ENCODE measurements at places on chromosomes 12 and 14.

DNA sequence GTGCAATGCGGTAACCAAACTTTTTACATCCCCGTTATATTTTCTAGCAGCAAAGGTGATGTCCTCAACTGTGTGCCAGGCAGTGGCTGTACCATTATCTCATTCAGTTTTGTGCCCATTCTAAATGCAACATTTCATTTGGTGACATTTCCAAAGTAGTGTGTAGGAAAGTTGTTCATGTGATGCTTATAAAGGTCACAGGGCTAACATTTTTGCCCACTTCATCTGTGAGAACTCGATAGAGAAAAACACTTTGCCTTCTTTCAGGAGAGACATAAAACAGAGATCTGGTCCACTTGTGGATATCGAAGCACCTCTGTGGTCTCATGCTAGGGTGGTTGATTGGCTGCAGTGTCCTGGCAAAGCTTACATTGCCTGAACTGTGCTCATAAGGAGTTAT lies 414.2 kb upstream of the PDE3A start:
- DNase-seq: no peak

- no peak for DNase-seq
These were observed 204.3 kb downstream of the PELI2 start for GRCh38 chr14:56322531-56322930.

DNA sequence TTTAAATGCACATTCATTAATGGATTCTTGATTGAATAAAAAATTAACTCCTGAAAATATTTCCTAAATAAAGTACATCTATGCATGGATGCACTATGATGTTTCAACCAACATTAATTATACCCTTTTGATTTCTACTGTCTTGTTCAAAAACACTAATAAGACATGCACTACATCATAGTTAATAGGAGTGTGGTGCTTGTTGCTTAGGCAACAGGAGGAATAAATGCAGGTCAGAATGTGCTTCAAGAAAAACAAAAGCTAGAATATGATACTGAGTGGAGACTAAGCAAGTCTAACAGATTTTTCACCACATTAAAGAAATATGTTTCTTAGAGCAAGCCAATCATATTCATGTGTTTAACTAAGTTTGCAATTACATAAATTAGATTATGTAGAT lies 495.8 kb upstream of the GARIN6 start:
- DNase-seq: no peak

DNA sequence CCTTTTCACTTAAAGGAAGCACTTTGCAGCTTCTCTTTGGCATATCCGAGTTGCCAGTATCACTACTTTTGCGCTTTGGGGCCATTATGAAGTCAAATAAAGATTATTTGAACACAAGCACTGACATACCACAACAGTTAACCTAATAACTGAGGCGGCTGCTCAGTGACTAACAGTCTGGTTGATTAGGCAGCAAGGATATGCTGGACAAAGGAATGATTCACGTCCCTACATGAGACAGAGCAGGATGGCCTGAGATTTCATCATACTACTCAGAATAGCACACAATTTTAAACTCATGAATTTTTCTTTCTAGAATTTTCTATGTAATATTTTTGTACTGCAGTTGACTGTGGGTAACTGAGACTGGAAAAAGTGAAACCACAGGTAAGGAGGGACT lies 56.9 kb upstream of the E2F7 start:
- DNase-seq: no peak

GRCh38 chr12:12693111-12693671 lies 2.8 kb downstream of the GPR19 start:
- no peak for DNase-seq

DNA sequence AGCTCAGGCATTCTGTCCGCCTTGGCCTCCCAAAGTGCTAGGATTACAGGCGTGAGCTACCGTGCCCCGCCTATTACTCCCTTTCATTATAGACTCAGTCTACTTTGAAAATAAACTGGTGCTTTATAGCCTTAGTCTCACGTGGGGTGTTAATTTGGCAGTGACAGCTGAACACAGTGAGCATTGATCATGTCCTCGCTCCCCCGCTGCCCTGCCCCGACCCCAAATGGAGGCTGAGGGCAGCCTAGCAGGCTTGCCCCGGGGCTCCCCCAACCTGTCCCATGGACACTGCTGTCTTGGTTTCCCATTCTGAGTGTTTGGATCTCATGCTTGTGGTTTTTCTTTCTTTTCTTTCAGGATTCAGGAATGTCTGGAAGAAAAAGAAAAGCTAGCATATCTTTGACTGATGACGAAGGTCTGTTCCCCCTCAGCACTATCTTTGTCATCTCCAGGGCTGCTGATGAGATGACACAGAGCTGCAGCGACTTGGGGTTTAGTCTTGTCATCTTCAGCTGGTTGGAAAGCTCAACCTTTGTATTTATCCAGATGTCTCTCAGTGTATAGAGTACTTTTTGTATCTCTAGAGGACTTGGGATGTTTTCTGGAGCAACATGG lies 42.2 kb downstream of the EP400 start:
- DNase-seq: no peak

- DNase-seq: no peak
These were observed 135.7 kb upstream of the SYT10 start for GRCh38 chr12:33575346-33575745.

- DNase-seq: no peak
These were observed 1080.7 kb downstream of the TRHDE start for GRCh38 chr12:73352826-73353225.

DNA sequence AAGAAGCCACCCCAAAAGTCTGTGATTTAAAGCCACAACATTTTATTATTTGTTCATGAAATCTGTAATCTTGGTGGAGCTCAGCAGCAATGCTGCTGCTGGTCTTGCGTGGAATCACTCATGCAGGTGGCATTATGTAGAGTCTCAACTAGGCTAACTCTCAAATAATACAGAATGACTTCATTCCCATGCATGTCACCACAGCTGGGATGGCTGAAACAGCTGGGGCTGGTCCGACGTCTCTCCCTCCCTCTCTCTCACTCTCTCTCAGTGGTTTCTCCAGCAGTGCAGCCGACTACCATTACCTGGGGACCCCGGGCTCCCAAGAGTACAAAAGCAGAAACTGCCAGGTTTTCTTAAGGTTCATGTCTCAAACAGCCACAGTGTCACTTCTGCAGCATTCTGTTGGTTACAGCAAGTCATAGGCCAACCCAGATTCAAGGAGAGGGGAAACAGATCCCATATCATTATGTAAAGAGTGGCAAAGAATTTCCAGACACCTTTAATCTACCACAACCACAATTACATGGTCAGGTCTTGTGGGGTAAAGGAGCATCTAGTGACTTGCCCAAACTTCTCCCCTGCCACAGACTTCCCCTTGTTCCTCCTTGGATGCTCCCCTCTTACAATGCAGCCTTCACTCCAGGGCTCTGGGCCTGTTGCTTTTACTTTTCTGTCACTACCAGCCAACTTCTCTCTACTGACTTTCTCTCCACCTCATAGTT lies 192.0 kb upstream of the HMGA2 start:
- no peak for DNase-seq

GRCh38 chr12:87802721-87803011 lies 226.5 kb downstream of the C12orf50 start:
- no peak for DNase-seq

DNA sequence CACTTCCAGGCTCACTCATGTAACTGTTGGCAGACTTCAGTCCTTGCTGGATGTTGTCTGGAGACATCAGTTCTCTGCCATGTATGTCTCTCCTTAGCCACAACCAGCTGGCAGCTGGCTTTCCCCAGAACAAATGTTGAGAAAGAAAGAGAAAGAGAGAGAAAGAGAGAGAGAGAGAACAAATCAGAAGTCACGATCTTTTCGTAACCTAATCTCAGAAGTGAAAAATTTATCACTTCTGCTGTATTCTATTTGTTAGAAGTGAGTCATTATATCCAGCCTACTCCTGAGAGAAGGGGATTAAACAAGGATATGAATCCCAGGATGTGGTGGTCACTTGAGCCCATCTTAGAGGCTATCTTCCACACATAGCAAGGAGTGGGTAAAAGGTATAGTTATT lies 101.2 kb downstream of the BTG1 start:
- DNase-seq: no peak

DNA sequence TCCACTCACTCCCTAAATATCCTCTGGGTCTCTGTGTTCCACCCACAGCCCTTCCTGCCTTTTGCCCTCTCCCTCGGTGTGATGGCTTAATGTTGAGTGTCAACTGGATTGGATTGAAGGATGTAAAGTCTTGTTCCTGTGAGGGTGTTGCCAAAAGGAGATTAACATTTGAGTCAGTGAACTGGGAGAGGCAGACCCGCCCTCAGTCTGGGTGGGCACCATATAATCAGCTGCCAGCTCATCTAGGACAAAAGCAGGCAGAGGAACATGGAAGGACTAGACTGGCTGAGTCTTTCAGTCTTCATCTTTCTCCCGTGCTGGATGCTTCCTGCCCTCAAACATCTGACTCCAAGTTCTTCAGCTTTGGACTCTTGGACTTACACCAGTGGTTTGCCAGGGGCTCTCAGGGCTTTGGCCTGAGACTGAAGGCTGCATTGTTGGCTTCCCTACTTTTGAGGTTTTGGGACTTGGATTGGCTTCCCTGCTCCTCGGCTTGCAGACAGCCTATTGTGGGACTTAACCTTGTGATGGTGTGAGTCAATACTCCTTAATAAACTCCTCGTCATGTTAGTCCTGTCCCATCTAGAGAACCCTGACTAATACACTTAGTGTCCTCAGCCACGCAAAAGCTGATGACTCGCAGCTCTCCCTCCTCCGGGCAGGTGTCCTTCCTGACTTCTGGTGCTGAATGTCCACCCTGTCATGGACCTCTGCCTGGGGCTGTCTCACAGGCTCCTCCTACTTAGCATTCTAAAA lies 5.9 kb downstream of the DGLUCY start:
- no peak for DNase-seq

DNA sequence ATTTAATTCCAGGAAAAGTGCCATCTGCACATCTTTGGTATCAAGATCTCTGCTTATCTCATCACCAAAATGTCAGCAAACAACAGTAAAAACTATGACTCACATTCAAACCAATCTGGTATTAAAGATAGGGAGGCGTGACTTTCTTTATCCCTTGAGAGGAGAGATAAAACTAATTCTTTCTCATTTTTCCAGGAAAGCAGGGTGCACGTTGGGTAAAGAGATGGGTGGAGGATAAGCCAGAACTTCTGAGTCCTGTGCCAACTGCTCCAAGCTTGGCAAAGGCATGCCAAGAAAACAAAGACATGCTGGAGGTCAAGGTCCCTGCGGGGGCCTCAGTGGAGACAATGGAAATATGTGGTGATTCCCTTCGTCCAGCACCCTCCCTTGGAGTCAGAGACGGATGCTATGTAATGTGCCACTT lies 225.8 kb upstream of the PLXNC1 start:
- no peak for DNase-seq

- DNase-seq: no peak
These were observed 33.0 kb downstream of the ARL6IP4 start for GRCh38 chr12:123013185-123014095.

DNA sequence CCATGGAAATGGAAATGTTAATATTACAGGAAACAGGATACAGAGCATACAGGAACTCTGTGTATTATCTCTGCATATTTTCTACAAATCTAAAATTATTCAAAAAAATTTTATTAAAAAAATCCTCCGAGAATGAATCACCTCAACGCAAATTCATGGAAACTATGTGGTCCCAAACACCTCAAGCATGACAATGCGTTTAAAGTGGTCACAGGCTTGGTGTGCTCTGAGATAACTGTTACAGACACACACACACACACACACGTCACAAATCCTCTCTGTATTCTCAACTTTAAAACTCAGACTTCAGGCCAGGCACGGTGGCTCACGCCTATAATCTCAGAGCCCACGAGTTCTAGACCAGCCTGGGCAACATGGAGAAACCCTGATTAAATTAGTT lies 45.3 kb upstream of the MTERF2 start:
- peak; percentile 21 for DNase-seq

DNA sequence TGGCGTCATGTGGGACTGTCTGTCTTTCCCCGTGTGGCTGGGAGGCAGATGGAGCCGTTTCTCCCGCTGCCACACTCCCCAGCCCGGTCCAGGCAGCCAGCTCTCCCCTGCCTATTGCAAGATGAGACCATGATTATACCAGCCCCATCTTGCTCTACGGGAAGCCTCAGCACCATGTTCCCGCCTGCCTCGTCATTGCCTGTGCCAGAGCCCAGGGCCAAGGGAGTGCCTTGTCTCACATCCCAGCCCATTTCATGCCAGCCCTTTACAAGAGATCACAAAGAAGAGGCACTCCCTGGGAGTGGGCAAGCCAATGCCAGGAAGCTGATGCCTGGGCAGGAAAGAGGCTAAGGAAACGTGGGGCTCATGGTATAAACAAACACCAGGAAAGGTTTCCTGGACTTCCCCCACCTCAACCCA lies 23.9 kb downstream of the GPR68 start:
- no peak for DNase-seq

- DNase-seq: no peak
These were observed 24.0 kb downstream of the CLECL1 start for GRCh38 chr12:9708853-9709252.

DNA sequence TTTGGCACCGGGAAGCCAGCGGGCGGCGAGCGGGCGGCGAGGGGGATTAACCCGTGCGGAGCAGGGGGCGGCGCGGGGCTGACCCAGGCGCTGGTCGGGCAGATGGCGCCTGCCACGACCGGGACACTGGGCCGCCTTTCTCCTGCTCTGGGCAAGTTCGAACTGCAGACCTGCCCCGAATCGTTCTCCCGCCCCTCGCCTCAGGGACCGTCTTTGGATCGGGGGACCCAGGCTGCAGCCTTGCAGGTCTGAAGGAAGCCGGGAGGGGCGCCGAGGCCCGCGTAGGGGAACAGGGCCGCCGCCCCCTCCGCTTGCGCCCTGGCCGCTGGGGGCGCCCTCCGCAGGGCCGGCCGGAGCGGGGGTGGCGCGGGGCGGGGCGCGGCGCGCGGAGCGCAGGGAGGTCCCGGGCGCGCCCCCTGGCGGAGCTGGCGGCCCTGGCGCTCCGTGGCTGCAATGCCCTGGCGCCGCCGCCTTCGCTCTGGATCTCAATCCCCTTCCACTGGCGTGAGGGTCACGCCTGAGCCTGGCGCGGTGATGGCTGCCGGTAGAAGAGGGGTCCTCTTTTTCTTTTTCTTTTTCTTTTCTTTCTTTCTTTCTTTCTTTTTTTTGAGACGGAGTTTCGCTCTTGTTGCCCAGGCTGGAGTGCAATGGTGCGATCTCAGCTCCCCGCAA lies 449 bp upstream of the LTBP2 start:
- DNase-seq: peak; percentile 82

DNA sequence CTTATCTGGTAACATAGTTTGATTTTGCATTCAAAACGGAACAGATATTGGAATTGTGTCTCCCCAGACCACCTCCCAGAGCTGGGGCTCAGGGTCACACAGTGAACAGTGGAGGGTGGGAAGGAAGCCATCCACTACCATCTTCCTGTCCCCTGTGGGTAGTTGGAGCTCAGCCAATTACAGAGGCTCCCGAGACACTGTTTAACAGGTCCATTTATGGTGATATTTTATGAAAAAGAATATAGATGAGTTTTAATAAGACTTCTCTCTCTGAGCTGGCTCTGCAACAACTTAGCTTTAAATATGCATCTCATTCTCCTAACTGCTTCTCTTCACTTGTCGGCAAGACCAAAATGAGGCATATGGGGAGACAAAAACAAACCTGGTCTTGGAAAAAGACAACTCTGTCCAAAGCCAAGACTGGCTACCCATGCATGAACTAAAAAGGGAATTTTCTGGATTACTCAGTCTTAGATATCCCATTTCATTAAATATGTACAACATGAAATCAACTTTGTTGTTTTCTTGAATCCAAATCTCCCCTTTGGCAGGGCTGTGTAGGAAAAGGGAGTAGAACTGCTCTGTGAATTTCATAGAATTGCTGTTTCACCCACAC lies 83.8 kb upstream of the HOXC13 start:
- no peak for DNase-seq

All from CD4-positive, alpha-beta T cell treated with Interferon alpha-2 for 1 hour (primary cell).